ENCODE measurements at places on chromosomes 1 and 21.

GRCh38 chr1:35882945-35883634 is at the start of gene AGO1:
TSS of gene AGO1 (plus strand) at chr1:35883209. CDS start at chr1:35883422, 213 bp downstream.
- peak; percentile 65 for DNase-seq

- DNase-seq = no peak
Observed at GRCh38 chr1:219712506-219712905, 99.6 kb upstream of the ZC3H11B start.

GRCh38 chr21:29299046-29299915 is 559 bp downstream of the BACH1 start:
- no peak for DNase-seq

DNA sequence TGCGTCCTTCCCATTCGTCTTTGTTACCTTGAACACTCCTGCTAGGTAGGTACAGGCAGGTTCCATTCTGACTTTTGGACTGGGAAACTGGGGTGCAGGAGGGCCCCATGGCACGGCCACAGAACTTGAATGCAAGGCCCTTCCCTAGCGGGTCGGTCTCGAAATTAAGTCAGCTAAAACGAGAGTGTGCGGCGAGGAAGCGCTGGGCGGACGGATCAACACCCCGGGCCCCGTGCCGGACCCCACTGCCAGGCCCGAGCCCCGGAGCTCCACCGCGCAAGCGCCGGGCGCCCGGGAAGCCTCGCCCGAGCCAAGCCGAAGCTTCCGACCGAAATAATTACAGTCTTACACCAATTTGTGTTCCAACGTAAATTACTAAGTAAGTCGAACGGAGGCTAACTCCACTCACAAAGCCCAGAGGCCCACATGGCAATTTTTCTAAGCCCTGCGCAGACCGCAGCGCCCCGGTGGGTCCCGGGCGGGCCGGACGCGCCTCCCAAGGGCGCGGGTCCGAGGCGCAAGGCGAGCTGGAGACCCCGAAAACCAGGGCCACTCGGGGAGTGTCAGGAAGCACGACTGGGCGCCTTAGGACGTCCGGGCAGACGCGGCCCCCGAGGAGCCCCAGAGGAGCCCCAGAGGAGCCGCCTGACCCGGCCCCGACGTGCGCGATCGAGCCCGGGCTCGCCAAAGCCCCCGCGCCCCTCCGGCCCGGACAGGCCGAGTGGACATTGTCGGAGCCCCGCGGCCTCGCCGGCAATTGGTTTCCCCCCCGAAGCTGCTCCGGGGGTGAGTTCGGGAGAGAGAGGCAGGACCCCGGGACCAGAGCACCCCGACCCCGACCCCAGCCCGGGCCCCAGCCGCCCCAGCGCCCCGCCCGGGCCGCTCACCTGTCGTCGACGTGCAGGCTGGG is 624 bp downstream of the RIPK4 start:
- no peak for DNase-seq

GRCh38 chr1:20578721-20579395 is 10.0 kb upstream of the CDA start:
- no peak for DNase-seq

GRCh38 chr1:13513063-13513894 is 524 bp downstream of the LRRC38 start:
- no peak for DNase-seq

GRCh38 chr1:9004700-9005394 is 21.4 kb downstream of the SLC2A7 start:
- no peak for DNase-seq

DNA sequence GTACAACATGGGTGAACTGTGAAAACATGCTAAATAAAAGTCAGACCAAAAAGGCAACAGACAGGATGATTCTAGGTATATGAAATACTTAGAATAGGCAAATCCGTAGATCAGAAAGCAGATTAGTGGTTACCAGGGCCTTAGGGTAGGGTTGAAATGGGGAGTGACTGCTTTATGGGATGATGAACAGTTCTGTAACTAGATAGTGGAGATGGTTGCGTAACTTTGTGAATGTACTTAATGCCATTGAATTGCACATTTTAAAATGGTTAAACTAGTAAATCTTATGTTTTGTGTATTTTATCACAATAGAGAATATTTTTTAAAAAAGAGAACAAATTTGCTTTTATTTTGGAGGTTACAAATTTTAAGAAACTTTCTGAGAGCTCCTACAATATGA is 17.4 kb downstream of the ZNF326 start:
- DNase-seq = no peak

GRCh38 chr1:62977366-62977765 is 193.4 kb downstream of the ATG4C start:
- DNase-seq = no peak

GRCh38 chr1:199172171-199173124 is 533.6 kb downstream of the PTPRC start:
- no peak for DNase-seq

DNA sequence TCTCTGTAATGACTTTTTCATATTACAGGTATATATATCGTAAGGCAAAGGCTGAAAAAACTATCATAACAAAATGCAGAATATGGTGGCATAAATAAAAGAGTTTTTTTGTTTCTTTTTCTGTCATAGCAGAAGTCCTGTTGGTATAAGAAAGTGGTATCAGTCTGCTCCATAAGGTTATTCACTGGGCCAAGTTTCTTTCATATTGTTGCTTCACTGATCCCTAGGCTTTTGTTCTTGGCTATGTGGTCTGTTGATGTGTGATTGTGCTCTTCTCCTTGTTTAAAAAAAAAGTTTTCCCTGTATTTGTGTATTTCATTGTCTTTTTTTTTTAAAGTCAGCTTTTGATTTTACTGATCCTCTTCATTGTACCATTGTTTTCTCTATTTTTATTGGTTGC is 26.0 kb downstream of the PTBP2 start:
- no peak for DNase-seq

GRCh38 chr21:45363921-45364467 is 41.0 kb upstream of the COL18A1 start:
- no peak for DNase-seq

DNA sequence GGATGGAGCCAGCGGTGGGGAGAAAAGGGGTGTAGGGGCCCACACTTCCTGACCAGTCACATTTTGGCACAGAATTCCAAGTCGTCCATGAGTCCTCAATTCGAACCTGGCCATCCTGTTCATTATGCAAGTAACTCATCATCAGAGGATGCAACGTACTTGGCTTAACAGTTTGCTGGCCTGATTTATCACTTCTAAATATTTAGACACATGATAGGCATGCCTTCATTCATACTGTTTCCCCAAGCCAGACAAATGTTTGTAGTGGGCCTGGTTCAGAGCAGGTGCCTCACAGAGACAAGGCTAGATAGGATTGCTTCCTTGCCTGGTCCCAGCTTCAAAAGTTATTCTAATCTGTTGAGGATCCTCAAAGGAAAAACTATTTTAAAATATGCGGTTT is 66.7 kb downstream of the WLS start:
- no peak for DNase-seq

GRCh38 chr1:219171192-219171935 is 2.3 kb upstream of the LYPLAL1 start:
- DNase-seq = no peak

DNA sequence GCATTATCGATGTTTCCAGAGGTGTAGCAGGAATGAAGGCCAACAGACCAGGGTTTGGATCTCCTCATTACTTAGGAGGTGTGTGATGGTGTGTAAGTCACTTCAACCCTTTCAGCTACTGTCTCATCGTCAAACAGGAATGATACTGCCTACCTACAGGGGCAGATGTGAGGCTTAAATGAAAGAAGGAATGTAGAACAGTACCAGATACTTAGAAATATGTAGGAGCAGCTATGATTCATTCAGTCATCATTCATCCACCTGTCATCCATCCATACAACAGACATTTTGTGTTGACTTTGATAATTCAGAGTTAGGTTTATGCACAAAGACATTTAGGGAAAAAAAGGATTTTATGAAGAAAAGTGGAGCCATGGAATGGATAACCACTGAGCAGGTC is 486.9 kb upstream of the DAB1 start:
- DNase-seq = no peak

GRCh38 chr21:14917762-14918161 is 147.0 kb downstream of the NRIP1 start:
- no peak for DNase-seq

- no peak for DNase-seq
Observed at GRCh38 chr1:238892612-238893011, 493.8 kb upstream of the CHRM3 start.

DNA sequence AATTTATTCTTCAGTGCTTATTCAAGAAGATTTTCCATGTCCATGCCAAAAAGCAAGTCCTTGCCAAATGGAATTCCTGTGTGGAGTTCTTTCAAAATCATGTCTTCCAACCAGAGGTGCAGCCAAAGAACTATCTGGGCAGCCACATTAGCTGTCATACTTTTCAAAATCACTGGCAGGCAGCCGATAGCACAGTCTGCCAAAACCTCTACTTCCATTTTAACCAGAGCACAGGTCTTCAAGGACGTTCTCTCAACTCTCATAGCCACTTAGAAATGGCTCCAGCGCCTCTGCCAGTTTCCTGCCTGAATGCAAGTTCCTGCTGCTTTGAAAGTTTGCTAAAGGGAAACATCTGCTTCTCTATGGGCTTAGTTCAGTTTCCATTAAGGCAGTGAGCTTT is 975.7 kb upstream of the ADGRL4 start:
- DNase-seq = no peak

DNA sequence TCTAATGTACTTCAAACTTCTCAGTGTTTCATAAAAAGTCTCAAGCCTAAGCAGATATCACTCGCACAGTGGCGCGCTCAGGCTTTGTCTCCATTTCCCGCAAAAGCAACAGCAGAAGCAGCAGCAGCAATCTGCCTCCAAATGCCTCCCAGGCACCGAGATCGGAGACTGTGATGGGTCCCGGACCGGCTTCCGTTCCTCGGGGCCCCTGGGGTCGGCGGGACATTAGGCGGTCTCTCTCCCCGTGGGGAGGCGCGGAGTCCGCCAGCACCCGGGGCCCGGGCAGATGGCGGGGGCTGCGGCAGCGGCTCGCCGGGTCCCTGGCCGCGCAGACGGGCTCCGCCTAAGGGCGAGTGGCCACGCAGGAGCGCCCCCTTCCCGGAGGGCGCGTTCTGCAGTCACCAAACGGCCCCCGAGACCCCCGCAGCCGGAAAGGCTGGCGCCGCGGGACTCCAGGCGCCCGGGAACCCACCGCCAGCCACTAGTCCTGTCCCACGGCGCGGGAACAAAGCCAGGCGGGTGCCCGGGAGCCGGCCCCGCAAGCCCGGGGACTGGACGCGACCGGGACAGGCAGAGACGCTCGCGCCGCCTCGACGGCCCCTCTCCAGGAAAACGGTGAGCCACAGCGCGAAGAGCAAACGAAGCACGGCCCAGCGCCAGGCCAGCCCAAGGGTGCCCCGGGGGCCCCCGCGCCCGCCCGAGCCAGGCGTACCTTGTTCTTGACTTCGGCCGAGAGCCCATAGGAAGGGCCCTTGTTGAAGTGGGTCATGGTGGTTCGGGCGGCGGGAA is 590 bp downstream of the CNN3 start:
- DNase-seq = no peak

DNA sequence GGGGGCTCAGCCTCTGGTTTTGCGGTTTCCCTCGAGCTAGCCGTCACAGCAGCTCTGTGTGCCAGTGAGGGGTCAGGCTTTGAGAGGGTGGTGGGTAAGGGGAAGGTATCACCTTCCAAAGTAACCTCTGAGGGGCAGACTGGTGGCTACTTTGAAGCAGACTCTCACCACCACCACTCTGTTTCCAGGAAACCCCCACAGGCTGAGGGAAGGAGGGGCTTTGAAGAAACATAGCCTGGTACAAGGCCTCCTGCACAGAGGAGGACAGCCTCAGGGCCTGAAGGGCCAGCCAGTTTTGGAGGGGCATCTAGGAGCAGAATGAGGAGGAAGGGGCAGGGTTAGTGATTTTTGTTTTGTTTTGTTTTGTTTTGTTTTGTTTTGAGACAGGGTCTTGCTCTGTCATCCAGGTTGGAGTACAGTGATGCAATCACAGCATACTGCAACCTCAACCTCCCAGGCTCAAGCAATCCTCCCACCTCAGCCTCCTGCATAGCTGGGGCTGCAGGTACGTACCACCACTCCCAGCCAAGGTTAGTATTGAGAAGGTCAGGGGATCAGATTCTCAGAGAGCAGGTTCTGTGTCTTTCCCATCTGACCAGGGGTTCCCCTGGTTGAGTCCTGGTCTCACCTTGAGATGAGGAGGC is 17.2 kb upstream of the ZNF683 start:
- no peak for DNase-seq

GRCh38 chr1:205680073-205680851 is at the start of gene SLC45A3:
TSS of gene SLC45A3 (minus strand) at chr1:205680509. CDS start at chr1:205664656, 15,853 bp downstream.
- no peak for DNase-seq

DNA sequence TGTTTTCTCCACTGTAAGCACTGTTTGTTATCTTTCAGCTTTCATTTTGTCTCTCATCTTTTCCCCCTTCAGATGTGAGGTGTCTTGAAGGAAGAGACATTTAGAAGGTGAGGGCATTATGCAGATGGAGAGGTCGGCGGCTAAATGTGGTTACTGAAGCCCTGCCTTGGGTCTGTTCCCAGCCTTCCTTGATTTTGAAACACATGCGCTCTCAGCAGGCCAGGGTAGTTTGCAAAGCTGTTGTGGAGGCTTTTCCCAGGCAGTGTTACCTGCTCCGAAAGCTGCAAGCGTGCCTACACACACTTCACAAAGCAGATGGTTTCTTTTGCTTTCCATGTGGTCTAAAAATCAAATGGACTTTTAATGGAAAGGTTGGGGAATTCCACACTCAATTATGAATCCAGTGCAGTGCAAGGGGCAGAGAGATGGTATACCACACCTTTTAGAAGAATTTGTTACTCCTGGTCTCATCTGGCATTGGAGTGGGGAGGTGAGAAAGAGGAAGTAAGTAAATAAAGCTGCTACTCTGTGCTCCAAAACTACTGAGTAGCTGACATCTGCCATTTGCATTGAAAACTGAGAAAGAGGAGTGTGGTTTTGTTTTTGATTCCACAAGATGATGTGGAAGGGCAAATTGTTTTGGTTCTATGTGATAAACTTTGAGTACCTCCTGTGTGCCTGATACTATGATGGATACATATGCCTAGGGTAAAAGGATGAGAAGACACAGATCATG is 91.9 kb downstream of the NFIA start:
- no peak for DNase-seq

- DNase-seq = no peak
Observed at GRCh38 chr1:105872817-105873216, 1183.7 kb upstream of the PRMT6 start.

DNA sequence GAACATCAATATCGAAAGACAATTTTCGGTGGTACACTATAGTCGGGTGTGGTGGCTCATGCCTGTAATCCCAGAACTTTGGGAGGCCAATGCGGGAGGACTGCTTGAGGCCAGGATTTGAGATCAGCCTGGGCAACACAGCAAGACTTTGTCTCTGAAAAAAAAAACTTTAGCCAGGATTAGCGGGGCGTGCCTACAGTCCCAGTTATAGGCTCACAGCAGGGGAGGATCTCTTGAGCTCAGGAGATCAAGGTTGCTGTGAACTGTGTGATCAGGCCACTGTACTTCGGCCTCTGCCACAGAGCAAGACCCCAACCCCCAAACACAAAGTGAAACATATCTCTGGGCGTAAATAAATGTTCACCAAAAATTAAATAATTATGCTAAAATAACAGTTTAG is 1.6 kb downstream of the TADA1 start:
- no peak for DNase-seq

GRCh38 chr1:116808200-116808847 is 54.1 kb downstream of the CD2 start:
- DNase-seq = no peak

GRCh38 chr1:166907763-166908162 is 31.7 kb upstream of the TADA1 start:
- DNase-seq = no peak
